Umbilical cord (tissue), 2 donors: ENCODE measurements at places on chromosomes 7 and 10. TPM values are rescaled to one million over a fixed set of nuclear protein-coding genes. Genes with fewer than 3 reads are reported as not detected.
A peak's percentile ranks its signal among the peaks of the same experiment; 100 is the strongest.

DNA sequence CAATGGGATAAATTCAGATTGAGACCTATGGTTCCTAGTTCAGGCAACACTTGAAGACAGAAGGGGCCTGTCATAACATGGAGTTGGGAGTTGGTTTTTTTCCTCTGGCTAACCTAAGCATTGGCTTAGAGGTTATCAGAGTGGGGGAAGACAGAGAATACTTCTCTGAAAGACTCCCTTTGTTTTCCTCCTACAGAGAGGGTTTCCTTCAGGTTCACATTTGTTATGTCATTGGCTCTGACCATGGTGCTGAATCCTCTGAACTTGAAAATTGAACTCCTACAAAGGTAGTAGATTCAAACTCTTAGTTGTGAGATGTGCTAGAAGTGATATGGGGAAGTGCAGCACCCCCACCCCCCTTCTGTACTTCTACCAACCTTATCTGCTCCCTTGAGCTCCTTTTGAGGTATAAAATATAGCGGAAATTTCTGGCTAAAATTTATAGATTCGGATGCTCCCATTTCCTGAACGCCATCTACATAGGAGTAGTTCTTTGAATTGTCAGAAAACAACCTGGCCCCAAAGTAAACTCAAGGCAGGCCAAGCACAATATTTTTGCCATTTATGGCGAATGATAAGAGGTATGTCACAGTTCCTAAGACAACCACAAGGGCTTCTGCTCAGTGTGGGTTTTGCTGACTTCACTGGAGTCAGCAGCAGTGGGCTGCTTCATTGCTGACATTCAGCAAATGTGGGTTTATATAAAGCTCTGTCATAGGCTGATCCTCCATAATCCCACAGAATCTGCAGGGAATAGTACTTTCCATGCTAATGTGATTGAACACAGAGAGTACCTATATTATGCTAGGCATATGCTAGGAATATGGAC, 131.6 kb upstream of the KLF14 start:
- DNase-seq: peak; percentile 15

DNA sequence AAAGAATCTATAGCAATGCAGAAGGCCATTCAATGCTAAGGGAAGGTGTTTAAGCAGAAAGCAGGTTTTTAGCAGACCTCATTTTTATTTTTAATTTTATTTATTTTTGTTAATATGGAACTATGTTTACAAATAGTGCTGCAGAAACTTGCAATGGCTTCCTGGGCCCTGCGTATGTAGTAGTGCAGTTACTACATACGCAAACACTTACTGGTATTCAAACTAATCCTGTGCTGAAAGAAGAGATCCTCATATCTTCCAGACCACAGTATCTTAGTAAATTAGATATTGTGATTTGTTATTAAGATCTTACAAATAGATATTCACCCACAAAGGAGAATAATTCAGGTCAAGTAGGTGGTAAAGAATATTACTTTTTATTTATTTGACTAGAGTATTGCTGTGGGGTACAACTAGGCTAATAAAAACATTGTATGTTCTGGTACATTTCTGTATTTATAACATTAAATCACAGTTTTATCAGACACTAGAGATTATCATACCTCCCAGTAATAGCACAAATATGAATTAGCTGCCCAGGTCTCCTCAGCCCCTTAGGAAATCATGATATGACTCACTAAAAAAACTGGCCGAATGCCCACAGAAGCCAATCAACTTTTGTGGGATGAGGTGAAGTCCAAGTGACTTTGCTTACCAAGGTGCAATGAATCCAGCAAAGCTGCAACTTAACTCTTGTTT, 57.6 kb downstream of the RNLS start:
- DNase-seq: peak; percentile 50

- no peak for DNase-seq
Measured at GRCh38 chr10:103895411-103896186, 22.4 kb downstream of the STN1 start.

- no peak for DNase-seq
Measured at GRCh38 chr10:27568196-27569175, 64.4 kb downstream of the RAB18 start.

DNA sequence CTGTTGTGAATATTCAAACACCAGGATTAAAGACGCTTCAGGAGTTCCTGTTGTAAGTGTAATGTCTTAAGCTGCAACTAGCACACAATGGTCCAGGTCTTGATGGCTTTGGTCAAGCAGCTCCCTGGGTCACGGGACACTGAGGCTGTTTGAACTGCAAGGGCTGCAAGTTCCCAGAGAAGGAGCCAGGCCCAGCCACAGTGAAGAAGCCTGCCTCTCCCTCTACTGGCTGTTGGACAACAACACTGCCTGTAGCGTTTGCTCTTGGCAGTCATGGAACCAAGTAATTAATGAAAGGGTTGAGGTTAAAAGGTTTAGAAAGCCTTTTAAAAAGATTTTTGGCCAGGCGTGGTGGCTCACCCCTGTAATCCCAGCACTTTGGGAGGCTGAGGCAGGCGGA, 31.9 kb upstream of the GUSB start:
- DNase-seq: peak; percentile 45

- DNase-seq: peak; percentile 17
Measured at GRCh38 chr10:48606530-48607355, 1.9 kb upstream of the ARHGAP22 start.

- peak; percentile 46 for DNase-seq
Measured at GRCh38 chr7:134954197-134955082, 31.9 kb upstream of the AGBL3 start.

DNA sequence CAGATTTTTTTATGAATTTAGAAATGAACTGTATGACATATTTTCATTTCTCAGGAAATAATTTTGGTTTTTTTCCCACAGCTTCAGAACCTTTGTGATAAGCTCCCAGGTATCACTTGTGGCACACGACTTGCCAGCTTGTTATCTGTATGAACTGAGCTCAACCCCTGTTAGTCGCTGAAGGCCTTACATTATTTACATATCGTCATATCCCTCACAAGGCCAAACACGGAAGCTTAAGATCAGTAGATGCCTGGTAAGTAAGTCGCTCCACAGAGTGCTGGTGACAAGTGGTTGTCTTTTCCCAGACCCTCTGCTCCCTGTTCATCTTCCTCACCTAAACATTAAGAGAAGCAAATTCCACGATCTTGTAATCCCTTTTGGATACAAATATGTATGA, 55.2 kb downstream of the RAPGEF5 start:
- no peak for DNase-seq

- DNase-seq: peak; percentile 59
Measured at GRCh38 chr7:1669064-1669951, 769 bp upstream of the ELFN1 start.

GRCh38 chr7:111986601-111987000, 219.6 kb downstream of the DOCK4 start:
- DNase-seq: no peak

GRCh38 chr7:130277763-130278643, 11.3 kb downstream of the CPA2 start:
- peak; percentile 90 for DNase-seq

DNA sequence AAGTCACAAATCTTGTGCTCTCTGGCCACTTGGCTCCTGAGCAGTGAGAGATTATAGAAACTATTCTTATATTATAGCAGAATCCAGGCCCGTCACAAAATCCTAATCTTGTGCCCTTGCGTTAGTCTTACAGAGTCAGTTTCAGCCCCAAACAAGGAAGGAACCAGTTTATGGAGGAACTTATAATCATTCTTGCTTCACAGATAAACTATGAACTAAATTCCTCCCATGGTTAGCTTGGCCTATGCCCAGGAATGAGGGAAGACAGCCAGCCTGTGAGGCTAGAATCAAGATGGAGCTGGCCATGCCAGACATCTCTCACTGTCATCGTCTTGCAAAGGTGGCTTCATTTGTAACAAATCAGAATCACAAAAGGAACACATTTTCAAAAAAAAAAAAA, 199.7 kb upstream of the PITRM1 start:
- peak; percentile 67 for DNase-seq

GRCh38 chr10:118569241-118569881, 26.1 kb downstream of the PRLHR start:
- DNase-seq: no peak

DNA sequence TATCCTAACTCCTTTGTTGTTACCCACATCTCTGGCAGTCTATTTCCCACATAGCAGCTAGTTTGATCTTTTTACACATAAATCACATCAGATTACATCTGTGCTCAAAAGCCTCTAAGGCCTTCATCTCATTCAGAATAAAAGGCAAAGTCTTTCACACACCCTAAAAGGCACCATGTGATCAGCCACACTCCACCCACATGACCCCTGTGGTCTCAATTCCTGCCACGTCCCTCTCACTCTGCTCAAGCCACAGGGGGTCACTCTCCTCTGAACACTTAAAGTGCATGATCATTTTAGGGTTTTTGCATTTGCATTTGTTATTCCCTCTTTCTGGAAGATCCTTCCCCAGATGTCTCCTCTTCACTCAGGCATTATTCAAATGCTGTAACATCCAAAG, 30.8 kb downstream of the ELAPOR2 start:
- DNase-seq: no peak

DNA sequence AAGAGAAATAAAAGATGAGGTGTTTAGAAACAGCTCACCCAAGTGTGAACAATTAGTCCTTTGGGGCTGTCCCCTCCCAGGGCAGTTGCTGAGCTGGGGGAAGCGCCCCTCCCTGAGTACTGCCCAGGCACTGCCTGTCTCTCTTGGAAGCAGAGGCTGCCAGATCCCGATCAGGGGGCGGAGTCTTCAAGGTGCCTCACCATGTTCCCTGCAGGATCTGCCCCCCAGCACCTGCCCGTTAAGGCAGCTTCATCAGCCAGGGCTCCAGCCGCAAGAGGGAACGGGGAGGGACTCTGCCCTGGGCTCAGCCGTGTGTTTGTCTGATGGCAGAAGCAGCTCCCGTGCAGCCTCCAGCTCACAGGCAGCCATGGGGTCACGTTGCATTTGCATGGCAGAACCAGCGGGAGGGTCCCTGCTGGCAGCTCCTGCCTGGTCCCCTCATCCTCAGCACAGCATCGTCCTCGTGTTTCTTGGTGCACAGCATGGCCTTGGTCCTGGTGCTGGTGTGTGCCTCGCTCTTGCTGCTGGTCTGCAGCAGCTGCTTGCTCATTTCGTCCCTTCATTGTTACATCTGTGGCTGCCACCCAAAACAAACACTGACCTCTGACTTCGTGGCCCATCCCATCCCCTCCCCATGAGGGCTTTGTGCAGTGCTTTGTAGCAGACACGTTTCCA, 10.7 kb upstream of the DPYSL4 start:
- no peak for DNase-seq

DNA sequence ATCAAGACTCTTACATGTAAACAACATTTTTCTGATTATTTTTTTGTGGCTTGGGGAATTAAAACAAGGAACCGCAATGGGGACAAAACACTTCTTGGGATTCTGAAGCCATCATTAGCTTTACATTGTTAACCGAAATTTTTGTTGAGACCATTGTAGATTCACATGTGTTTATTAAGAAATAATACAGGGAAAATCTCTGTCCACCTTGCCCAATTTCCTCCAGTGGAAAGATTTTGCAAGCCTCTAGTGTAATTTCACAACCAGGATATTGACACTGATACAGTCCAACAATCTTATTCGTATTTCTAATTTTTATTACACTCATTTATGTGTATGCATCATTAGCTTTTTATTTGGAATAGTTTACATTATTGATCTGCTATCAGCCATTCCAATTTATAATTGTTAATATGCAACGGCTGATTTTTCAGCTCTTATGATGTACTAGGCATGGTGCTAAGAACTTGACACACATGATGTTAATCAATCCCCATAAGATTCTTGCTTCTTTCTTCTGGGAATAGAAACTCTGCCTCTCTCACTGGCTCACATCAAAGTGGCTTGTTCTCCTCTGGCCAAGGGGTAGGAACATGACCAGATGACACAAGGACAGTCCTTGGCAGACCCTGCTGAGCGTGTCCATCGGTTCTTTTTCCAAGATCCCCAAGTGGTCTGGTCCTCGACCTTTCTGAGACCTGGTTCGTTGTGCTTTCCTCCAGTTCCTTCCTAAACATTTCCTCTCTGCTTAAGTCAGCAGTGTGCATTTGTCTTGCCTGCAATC, 137.6 kb downstream of the ADAM12 start:
- DNase-seq: no peak

- DNase-seq: no peak
Measured at GRCh38 chr7:31957090-31957720, 113.0 kb downstream of the PDE1C start.

DNA sequence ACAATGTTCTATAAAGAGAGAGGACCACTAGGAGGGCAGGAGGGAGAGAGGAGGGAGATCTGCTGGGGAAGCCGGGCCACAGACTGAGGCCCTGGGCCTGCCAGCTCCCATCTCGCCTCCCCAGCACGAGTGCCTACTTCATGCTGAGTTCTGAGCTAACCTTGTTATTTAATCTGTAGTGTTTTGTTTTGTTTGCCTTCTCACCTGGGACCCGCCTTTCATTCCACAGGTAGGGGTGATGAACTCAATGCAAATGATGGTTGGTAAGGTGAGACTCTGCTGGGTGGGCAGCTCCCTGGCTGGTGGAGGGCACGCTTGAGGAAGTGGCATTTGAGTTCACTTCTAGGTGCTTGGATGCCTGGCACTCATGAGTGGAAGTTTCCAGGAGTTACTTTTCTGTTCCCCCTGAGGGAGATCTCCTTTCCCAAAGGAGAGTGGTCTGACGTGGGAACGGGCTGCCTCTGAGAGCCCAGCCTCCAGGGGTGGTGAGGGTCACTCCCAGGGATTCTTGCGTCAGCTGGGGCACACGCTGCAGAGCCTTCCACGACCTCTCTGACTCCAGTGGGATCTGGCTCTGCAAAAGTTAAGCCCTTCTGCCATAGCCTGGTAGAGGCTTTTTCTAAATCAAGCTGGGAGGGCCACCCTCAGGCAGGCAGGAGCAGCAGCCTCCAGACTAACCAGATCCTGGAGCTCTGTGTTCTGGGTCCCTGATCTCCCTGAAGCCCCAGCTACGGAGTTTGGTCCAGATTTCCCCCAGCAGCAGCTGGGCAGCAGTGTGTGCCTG, 22.4 kb downstream of the UBTD1 start:
- no peak for DNase-seq

DNA sequence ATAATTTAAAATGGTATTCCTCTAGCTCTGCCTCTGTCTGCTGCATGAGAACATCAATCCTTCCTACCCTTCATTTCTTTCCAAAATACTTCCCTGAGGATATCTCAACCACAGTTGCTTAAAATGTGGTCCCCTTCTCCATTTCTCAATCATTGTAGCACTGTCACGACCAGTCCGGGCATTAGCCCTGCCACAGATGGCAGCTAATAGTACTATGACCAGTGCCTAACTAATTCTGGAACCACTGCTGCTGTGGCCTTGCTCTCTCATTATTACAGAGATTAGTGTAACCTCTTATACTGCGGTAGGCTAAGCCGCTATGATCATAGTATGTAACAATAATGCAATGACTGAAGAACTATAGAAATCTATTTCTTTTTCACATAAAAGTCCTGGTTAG, 66.0 kb downstream of the REEP3 start:
- no peak for DNase-seq

Gene BAZ1B
- 57.8 TPM for total RNA-seq

Gene RBM17
- 31.5 TPM for total RNA-seq

Gene ENKUR
- total RNA-seq: 2.9 TPM

Gene FRAT1
- total RNA-seq: 4.1 TPM

Gene PRKCQ
- total RNA-seq: 2.4 TPM

Gene MOGAT3
- total RNA-seq: 3.9 TPM

Gene CD36
- 34.4 TPM for total RNA-seq

Gene XRCC2
- 2.2 TPM for total RNA-seq

Gene ZPBP
- not detected for total RNA-seq

Gene FZD8
- 22.9 TPM for total RNA-seq

Gene HOXA5
- total RNA-seq: 2.9 TPM
